ENCODE measurements at places on chromosomes 7 and 10.

GRCh38 chr7:22871661-22872060, 49.0 kb upstream of the TOMM7 start:
- no peak for DNase-seq

DNA sequence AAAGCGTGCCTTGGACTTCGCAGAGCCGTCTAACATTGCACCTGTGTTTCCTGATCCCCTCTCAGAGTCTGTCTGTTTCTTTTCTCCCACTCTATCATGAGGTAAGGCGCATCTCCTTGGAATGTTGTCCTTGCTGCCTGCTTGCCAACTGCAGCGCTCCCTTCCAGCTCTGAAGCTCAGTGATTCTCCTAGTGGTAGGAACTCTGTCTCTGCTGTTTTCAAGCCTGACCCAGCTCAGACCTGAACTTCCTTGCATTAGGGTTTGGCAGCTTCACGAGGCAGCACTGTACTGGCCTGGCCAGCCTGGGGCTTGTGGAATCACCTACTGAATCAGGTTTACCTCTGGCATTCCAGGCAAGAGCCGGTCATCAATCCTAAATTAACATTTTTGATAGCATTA, 123.9 kb downstream of the CREB5 start:
- no peak for DNase-seq

DNA sequence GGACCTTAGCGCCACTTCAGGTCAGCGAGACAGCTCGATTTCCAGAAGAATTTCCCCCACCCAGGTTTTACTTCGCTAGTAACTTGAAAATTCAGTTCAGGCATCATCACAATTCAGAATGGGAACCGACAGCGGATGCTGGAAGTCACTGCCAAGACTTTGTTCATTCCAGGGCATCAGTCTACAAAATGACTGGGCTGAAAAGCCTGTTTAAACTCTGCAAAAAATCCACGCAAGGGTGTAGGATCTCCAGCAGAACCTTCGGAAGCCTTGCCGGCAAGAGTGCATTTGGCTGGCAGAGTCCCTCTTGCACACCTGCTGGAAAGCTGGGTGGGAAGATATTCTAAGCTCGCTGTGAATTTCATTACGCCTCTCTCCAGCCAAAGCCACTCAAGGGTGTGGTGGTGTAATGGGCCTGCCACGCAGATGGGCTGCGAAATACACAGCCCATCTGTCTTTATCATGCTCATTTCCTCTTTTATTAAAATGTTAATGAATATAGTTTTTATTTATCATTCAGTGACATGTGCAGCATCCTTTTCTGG, 672.0 kb upstream of the FOXK1 start:
- DNase-seq = no peak

DNA sequence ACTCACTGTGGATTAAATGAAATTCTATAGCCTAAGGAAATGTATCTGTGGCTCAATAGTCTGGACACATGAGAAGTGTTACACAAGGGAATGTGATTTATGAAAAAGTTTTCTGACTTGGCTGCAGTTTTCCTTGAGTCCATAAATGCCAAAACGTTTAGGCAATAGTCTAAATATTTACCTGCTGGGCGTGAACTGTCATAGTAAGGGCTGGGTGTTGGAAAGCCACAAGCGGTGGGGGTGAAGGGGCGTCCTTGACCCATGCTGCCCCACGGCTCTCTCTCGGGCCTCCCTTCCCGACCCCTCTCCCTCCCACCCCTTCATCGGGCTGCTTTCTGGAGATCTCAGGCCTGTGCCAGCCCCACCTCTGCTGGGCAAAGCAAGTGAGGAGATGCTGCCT, 223.7 kb downstream of the BUB3 start:
- no peak for DNase-seq

DNA sequence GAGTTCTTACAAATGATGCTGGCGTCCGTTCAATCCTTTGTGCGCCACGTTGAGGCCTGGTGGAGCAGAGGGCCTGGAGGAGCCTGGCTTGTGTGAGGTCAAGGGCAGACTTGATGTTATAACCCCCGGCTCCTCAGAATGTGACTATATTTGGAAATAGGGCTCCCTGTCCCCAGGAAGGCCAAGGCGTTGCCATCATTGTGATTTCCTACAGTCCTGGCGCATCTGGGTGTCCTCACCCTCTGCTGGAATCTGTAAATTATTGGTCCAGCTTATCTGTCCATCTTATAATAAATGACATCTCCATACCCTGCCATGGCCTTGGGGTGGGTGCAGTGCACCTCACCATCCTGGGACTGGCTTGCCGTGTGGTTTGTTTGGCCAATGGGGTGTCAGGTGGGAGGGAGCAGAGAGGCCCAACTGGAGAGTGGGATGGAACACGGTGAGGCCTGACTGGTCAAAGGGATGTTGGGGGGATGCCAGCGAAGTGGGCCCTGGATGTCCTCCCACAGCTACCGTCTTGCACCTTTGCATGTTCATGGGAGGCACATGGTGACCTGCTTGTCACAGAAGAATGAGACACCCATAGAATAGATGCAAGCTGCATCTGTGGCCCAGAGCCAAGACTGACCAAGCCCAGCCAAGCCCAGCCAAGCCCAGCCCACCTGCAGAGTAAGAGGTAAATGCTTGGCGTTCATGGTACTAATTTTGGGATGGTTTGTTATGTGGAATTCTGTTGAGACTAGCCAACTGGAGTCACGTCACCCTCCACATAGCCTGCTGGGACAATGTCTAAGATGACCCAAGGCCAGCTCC, 11.1 kb upstream of the LRRC27 start:
- no peak for DNase-seq
